Stimulated activated CD4-positive, alpha-beta T cell treated with anti-CD3 and anti-CD28 coated beads, Interleukin-4, amount 100 ng/mL, for 1 hour (primary cell): ENCODE measurements at places on chromosomes 16 and 17.

GRCh38 chr17:1329745-1330343, 50.4 kb downstream of the TRARG1 start:
- no peak for DNase-seq

GRCh38 chr17:27511168-27511883, 55.1 kb downstream of the KSR1 start:
- DNase-seq, result no peak

- no peak for DNase-seq
These were observed 197.2 kb downstream of the RGS9 start for GRCh38 chr17:65334406-65334805.

DNA sequence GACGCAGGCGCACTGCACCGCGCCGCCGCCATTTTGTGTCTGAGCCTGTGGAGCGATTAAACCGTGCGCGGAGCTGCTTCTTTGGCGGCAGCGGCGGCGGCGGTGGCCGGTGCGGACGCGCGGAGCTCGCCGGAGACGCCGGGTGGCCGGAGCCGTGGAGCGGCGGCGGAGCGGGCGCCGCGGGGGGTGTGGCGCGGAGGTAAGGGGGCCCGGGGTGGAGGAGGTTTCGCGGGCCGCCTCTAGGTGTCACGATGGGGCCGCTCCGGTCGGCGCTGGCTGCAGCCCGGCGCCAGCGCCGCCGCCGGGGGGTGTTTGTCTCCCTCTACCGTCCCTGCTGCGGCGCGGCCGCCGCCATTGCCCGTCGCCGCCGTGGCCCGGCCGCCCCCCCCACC, at the start of gene CTCF:
CTCF (plus strand) TSS at position 1 of the 392 bp plus-strand sequence. CDS start 48,307 bp downstream, outside the sequence.
- DNase-seq, result peak; percentile 83

DNA sequence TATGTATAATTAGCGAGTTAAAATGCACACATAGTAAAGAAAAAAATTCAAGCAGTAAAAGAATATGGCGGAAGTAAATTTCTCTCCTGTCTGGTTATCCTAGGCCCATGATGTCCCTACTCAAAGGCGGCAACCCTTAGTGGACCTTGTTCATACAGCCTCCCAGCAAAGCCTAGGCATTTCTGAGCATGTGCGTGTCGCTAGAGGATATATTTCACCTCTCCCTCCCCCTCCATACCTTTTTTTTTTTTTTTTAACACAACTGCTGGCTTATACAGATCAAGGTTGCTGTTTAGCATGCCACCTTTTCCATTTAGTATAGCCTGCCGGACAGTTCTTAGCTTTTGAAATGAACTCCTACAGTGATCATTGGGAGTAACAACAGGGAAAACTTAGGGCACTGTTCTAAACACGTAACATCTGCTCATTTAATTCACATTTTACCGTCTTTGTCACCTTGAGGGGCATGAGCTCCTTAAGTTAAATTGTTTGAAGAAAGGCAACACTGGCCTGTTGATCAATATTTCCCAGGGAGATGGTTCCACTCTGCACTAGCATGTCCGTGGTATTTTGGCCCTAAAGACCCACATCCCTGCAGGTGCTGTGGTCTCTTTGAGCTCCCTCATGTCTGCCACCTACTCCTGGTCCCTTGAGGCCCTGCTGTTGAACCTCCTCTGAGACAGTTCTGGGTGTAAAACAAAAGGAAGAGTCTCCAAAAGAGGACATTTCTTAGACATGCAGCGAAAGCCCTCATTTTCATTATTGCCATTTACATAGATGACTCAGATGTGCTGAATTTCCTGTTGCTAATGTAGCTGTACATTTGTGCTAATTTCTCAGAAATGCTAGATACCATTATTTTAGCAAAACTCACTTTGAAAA, 4.1 kb upstream of the TNFRSF13B start:
- DNase-seq, result no peak

DNA sequence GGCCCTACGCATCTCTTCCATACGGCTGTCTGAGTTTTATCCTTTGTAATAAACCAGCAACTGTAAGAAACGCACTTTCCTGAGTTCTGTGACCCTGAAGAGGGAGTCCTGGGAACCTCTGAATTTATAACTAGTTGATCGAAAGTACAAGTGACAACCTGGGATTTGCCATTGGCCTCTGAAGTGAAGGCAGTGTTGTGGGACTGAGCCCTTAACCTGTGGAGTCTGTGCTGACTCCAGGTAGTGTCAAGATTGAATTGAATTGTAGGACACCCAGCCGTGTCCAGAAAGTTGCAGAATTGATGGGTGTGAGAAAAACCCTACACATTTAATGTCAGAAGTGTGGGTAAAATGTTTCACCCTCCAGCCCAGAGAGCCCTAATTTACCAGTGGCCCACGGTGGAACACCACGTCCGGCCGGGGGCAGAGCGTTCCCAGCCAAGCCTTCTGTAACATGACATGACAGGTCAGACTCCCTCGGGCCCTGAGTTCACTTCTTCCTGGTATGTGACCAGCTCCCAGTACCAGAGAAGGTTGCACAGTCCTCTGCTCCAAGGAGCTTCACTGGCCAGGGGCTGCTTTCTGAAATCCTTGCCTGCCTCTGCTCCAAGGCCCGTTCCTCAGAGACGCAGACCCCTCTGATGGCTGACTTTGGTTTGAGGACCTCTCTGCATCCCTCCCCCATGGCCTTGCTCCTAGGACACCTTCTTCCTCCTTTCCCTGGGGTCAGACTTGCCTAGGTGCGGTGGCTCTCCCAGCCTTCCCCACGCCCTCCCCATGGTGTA, 1.5 kb downstream of the GAA start:
- no peak for DNase-seq

DNA sequence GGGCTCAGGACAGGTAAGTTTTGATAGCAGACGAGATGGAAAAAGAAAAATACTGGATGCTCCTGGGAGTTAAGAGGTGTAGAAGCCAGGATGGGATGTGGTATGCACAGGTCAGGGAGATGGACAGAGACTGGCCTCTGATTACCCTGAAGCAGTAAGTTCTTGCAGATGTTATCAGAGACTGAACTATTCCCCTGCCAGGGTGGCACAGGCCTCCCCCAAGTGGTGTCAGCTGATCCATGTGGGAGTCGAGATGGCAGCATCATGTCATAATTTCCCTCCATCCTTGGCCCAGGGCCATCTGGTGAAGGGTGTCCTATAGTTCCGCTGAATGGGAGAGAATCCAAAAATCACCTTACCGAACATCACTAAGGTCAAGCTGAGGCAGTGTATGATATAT, 14.1 kb upstream of the NKD1 start:
- no peak for DNase-seq

DNA sequence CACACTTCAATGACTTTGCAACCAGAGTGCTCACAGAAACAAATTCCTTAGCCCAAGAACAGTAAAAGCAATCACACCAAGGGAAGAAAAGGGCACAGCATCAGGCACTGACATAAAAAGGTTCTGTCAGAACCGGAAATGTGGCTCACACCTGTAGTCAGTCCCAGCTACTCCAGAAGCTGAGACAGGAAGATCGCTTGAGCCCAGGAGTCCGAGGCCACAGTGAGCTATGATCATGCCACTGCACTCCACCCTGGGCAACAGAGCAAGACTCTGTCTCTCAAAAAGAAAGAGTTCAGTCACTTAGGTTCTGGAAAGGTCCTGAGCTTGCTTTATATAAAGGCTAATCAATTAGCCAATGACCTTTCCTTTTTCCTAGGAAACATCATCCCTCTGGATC, 22.7 kb downstream of the YWHAE start:
- DNase-seq, result no peak

DNA sequence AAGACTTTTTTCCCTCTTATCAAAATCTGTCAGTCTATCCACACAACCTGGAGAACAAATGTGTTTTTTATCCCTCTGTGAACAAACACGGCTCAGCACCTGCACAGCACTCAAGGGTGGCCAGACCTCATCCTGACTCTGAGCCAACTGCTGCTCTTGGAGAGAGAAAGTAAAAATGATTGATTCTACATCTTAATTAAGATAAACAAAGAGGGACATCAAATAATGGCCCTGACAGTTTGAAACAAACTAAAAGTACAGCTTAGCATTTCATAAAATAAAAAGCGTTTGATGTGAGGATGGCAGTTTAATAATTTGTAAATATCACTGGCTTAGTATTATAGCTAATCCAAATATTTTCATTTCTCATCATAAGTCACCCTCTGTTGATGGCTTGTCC, 106.2 kb downstream of the SNX11 start:
- no peak for DNase-seq
